G401 (cell line): ENCODE measurements at places on chromosomes 4 and X. TPM values are rescaled to one million over a fixed set of nuclear protein-coding genes. Genes with fewer than 3 reads are reported as not detected.

GLRA2 gene
- not detected in 2 replicates for total RNA-seq

SH2D1A gene
- not detected in 2 replicates for total RNA-seq

PPP1R2C gene
- total RNA-seq = not detected in 2 replicates

GPR143 gene
- total RNA-seq = 0.31 TPM in 1 of 2 replicates, not detected in the other

RRH gene
- total RNA-seq = not detected in 2 replicates

GPR82 gene
- not detected in 2 replicates for total RNA-seq

ARHGAP6 gene
- not detected in 2 replicates for total RNA-seq

FRG2 gene
- total RNA-seq = not detected in 2 replicates

PPP2R2C gene
- total RNA-seq = 0.55 and 3.3 TPM in 2 replicates

MAGEA2 gene
- total RNA-seq = not detected in 2 replicates

SMIM31 gene
- total RNA-seq = not detected in 2 replicates

WAS gene
- total RNA-seq = not detected in 2 replicates

SCML1 gene
- 0.03 TPM in 1 of 2 replicates, not detected in the other for total RNA-seq

PSAPL1 gene
- total RNA-seq = not detected in 2 replicates

ITGB1BP2 gene
- 0.31 and 1.8 TPM in 2 replicates for total RNA-seq

TIMP1 gene
- total RNA-seq = 43.0 and 56.7 TPM in 2 replicates

CYTL1 gene
- total RNA-seq = not detected in 2 replicates

FBXL5 gene
- 38.9 and 43.1 TPM in 2 replicates for total RNA-seq

MAP7D2 gene
- total RNA-seq = not detected in 2 replicates

DRD5 gene
- not detected in 2 replicates for total RNA-seq

TCP11X2 gene
- total RNA-seq = not detected in 2 replicates

CFAP47 gene
- not detected in 2 replicates for total RNA-seq

CXCL11 gene
- total RNA-seq = not detected in 2 replicates

BGN gene
- not detected in 2 replicates for total RNA-seq

PAGE2 gene
- not detected in 2 replicates for total RNA-seq

SPATA4 gene
- not detected in 2 replicates for total RNA-seq

MGAT4D gene
- not detected in 2 replicates for total RNA-seq

FRMPD4 gene
- total RNA-seq = not detected in 2 replicates

PJA1 gene
- total RNA-seq = 5.3 and 8.1 TPM in 2 replicates

NMU gene
- not detected in 2 replicates for total RNA-seq

SRP72 gene
- total RNA-seq = 23.8 and 51.6 TPM in 2 replicates

NLRP2B gene
- not detected in 2 replicates for total RNA-seq

PRMT9 gene
- 10.5 and 14.6 TPM in 2 replicates for total RNA-seq

USP17L30 gene
- total RNA-seq = not detected in 2 replicates

CENPE gene
- total RNA-seq = 19.6 and 22.1 TPM in 2 replicates

KIAA1210 gene
- not detected in 2 replicates for total RNA-seq

YY2 gene
- total RNA-seq = not detected in 2 replicates

SATL1 gene
- not detected in 2 replicates for total RNA-seq

PDE5A gene
- total RNA-seq = 0.06 and 0.75 TPM in 2 replicates

PAGE4 gene
- not detected in 2 replicates for total RNA-seq

SHOX gene
- not detected in 2 replicates for total RNA-seq

H2BW2 gene
- not detected in 2 replicates for total RNA-seq

TENM3 gene
- total RNA-seq = 0.03 TPM in 1 of 2 replicates, not detected in the other

HSFX1 gene
- 0.71 TPM in 1 of 2 replicates, not detected in the other for total RNA-seq
